ENCODE measurements at places on chromosomes 5 and 9. TPM values are rescaled to one million over a fixed set of nuclear protein-coding genes. Genes with fewer than 3 reads are reported as not detected.
A peak's percentile ranks its signal among the peaks of the same experiment; 100 is the strongest.

DNA sequence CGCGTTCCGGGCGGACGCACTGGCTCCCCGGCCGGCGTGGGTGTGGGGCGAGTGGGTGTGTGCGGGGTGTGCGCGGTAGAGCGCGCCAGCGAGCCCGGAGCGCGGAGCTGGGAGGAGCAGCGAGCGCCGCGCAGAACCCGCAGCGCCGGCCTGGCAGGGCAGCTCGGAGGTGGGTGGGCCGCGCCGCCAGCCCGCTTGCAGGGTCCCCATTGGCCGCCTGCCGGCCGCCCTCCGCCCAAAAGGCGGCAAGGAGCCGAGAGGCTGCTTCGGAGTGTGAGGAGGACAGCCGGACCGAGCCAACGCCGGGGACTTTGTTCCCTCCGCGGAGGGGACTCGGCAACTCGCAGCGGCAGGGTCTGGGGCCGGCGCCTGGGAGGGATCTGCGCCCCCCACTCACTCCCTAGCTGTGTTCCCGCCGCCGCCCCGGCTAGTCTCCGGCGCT lies at the start of gene DAPK1:
DAPK1 (plus strand) TSS at position 264 of the 442 bp plus-strand sequence. CDS start 1,211 bp downstream, outside the sequence.
- DNase-seq, result peak; percentile 86

- DNase-seq, result no peak
Measured at GRCh38 chr9:108052431-108053080, 563.0 kb upstream of the KLF4 start.

DNA sequence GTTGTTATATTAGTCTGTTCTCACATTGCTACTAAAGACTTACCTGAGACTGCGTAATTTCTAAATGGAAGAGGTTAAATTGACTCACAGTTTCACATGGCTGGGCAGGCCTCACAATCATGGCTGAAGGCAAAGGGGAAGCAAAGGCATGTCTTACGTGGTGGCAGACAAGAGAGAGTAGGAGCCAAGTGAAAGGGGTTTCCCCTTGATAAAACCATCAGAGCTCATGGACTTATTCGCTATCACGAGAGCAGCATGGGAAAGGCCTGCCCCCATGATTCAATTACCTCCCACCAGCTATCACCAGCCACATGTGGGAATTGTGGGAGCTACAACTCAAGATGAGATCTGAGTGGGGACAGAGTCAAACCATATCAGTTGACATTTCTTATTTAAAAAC lies 374.5 kb upstream of the RORB start:
- DNase-seq, result no peak

- DNase-seq, result no peak
Measured at GRCh38 chr5:79878721-79879336, 112.2 kb downstream of the MTX3 start.

DNA sequence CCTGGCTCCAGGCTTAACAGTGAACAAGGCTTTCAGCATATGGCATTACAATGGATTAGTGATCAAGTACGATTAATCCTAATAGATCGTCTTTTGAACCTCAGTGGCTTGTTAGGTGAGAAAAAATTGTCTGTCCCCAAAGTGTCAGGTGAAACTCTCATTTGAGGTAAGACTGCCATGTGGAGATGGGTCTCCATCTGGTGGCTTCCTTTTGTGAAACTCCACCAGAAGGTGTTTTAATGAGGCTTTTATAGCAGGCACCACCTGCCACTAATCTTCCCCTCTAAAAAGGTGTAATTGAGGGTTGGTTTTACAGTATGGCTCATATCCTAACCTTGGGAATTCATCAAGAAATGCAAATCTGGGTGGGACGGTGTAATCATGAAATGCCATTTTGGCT lies 471.1 kb upstream of the MPDZ start:
- no peak for DNase-seq

Gene DRD1
- polyA plus RNA-seq, result not detected

DNA sequence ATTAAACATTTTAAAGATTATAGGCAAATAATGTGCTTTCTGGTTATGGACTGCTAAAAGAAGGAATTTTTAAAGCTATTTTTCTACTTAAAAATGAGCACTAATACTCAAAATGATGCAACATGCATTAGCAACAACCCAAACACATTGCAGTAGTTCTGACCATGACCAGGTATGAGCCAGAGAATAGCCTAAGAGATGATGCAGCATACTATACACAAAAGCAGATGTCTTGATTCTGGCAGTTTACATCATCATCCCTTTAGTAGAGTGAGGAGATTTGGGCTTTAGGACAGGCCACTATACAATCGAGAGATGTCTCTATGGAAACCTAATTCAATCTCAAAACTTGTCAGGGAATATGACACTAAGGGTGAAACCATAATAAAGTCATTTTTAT lies 307.1 kb downstream of the PRR16 start:
- DNase-seq, result no peak

- DNase-seq, result no peak
Measured at GRCh38 chr9:106880081-106880480, 17.1 kb downstream of the ZNF462 start.

DNA sequence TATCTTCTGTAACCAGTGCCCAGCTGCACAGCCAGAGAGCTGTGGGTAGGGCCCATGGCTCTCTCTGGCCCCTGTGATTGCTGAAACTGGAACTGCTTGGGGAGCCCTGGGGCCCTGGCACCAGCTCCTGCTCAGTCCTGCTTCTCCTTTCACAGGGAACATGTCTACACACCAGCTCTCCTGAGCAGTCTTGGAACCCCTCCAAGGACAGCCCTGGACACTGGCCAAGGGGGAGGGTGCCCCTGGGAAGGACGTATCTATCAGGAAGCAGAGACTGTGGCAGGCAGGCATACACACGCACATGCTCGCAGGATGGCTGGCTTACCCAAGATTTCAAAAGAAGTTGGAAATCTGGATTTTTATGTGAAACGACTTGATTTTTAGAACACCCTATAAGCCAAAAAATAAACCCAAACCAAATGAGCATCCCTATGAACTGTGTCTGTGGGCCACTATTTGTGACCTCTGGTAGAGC lies 8.8 kb upstream of the TRAF1 start:
- peak; percentile 93 for DNase-seq

Gene PTGS1
- polyA plus RNA-seq, result 4.5 TPM

DNA sequence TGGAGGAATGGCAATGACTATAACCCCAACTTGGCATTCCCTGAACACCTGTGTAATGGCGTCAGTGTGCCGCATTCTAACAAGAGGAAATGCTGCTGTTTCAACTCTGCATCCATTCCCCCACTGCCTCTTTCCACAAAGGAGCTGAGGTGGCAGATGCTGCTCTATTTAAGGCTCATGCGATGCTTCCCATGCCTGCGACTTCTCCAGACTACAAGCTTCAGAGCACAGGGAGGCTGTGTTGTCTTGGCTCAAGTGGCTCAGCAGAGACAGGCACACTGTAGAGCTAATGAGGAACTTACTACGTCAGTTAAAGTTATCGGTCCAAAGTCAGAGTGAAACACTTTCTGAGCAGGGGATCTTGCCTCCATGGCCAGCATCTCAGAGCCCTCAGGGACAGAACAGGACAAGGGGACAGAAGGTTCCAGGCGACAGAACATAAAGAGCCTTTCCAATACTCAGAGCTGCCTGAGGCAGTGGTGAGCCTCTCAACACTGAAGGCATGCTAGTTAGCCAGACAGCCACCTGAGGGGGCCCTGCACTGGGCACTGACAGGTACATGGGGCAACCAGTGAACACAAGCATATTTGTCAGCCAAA lies 21.8 kb downstream of the TNIP1 start:
- DNase-seq, result no peak

- peak; percentile 70 for DNase-seq
Measured at GRCh38 chr9:105457560-105458294, 9.9 kb downstream of the FSD1L start.

DNA sequence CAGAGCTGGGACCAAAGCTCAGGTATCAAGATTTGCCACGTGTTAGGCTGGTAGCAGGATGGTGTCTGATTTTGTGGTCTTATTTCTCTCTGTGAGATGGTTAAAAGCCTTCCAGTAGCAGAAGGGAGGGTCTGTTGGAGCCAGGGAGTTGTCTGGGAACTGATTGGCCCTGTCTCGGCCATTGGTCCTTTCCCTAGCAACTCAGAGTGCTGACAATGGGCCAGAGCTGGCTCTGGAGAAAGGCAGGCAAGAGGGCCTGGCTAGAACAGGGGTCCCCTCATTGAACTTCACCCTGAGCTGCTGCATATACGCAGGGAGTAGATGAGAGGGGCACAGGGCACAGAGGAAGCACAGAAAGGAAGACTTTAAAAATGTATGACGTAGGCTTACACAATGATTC lies 92.8 kb downstream of the PSD2 start:
- no peak for DNase-seq

DNA sequence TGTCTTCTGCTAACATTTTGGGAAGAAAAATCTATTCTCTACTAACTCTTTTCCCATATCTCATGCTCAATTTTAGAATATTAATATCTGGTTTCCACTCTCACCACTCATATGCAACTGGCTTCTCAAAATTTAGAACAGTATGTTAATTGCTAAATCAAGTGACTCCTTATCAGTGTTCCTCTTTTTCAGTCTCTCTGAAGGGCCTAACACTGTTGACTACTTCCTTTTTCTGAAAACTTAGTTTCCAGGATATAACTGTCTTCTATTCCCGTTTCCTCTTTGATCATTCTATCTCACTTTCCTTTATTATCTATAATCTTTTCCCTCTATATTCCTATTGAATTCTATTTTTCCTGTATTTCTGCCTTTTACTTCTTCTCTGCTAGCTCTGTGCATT lies 1717.2 kb upstream of the C9orf72 start:
- DNase-seq, result no peak

Gene CCDC183
- 3.8 TPM for polyA plus RNA-seq

Gene MOB3B
- 1.1 TPM for polyA plus RNA-seq

Gene IFNW1
- polyA plus RNA-seq, result not detected

Gene PPP3R2
- polyA plus RNA-seq, result not detected

DNA sequence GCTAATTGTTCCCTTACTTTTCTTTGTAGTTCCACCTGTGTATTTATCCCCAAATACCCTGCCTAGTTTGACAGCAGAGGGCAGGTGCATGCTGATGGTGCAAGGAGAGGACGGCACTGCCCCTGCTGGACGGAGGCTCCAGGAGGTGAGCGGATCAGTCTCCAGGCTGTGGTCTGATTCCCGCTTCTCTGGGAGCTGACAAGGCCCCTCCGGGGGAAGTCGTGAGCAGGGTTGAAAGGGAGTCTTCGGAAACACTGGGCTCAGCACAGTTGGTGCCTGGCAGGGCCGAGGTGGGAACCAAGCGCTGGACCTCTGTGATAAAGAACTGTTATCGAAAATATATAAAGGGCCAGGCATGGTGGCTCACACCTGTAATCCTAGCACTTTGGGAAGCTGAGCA lies 52.9 kb downstream of the RASGEF1C start:
- no peak for DNase-seq

DNA sequence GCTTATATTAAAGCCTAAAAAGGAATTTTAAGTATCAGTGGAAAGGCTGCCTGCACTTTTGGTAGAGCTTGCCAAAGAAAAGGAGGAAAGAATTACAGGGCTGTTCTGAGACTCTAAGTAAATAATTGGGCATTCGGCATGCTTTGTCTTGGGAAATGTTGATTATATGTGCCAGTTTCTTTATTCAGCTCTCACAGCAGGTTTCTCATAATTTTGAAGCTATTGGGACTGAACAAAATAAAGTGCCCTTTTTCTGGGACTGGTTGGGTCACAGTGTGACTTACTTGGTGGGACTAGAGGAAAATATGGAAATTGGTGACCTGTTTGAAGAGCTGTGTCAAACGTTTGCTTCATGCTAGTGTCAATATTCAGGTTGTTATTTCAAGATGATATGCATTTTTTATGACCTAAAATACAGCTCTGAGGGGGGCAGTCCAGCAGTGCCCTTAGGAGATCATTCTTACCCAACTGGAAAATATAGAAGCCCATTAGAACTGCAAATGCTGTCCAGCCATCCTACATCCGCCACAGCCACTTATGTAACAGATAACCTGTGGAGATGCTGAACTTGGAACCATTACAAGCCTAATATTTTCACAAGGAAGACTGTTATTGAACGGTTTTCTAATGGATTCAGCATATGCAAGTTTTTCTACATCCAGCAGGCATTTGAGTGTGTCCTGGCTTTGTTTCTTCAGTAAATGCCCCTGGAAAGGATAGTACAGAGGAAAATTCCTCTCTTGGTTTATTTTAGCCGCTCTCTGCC lies 122.4 kb downstream of the SNCAIP start:
- no peak for DNase-seq

Data from right cardiac atrium (tissue), 5 donors.